ENCODE measurements at places on chromosomes 3 and 15.

DNA sequence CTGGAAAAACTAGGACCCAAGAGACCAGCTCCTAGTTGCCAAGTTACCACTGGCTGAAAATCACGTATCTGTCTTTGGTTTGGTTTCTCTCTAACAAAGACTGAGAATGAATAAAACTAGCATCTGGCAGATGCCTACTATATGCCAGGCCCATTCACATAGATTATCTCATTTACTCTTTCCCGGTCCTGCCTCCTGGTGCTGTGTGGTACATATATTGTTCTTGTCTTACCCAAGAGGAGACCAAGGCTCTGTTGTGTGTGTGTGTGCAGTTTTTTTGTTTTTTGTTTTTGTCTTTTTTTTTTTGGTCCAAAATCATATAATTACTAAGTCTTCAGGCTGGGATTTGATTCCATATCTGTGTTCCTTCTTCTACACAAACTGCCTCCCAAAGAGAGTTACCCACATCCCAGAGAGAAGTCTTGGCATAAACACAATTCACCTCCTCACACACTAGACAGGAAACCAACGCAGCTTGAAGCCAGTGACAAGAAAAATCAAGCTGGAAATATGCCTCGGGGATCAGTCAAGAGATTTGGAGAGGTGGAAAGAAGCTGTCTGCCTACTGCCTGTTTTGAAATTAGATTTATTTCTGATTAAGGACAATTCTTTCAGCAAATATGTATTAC is 891 bp downstream of the AHSG start:
- no peak for DNase-seq

- DNase-seq, result no peak
Observed at GRCh38 chr3:177599326-177599725, 402.0 kb upstream of the TBL1XR1 start.

DNA sequence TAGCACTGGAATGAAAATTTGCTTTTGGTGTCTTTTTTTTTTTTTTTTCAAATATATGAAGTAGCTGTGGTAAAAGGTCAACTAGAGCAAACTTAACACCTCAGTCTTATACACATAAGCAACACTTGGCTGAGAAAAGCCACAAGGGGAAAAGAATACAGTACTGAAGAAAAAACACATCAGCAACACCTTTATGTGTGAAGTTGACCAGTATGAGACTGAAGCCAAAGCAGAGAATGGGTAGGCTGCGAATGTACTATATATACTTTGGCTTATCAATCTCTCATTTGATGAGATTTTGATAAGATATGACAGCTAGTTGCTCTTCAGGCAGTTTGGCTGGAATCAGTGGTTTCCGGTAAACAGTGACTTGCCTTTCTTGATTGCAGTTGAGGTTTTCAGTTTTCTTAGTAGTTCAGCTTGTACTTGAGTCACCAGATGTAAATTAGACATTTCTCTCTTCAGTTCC is 22.0 kb upstream of the ZCWPW2 start:
- no peak for DNase-seq

GRCh38 chr3:111648991-111649579 is 53.9 kb upstream of the ZBED2 start:
- DNase-seq, result no peak

GRCh38 chr3:60440869-60441268 is 810.4 kb downstream of the FHIT start:
- DNase-seq, result no peak
